ENCODE measurements at places on chromosomes 7 and 10.

GRCh38 chr7:70614237-70615045 lies 517.5 kb upstream of the GALNT17 start:
- peak; percentile 47 for DNase-seq

DNA sequence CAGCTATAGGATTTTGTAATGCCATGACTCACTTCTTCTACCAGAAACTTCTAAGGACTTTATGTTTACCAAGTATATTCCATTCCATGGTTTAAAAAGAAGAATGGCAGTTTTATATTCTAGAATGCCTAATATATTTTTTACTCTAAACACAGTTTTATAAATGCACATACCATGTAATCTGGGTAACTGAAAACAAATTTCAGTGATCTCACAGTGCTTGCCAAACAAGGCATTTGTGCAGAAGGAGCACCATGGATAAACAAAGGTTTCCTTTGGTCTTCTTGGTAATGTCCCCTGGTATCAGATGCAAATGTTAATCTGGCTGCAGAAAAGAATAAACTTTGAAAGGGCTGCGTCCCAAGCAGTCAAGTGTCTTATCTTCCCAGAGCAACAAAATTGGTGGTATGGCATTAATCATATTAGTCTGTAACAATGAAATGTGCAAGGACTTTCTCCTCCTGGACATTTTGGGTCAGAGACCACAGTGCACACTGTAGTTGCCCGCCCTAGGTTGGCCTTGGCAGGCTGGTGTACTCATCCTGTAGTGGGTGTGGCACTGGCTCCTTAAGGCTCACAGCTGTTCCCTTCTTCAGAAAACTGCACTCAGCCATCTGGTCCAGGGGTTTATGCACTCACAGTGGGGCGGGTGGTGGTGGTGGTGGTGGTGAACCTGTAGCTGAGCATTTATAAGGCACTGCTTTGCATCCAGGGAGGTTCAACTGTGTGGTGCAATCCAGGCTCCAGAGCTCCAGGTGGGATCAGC lies 56.7 kb downstream of the LAMB4 start:
- no peak for DNase-seq

DNA sequence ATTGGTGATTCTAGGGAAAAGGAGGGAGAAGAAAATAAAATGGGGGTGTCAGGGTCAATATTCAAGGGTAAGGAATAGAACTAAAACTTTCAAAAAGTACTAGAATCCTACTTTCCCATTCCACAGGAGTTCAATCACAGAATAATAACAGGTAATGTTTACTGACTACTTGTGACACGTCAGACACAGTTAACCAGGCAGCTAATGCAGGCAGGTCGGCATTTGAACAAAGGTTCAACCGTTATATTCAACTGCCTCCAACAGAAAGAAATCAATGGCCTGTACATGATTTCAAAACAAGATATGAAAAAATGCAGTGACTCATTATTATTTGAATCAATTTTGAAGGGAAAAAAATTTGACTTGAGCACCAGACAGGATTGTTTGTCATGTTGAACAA lies 3.1 kb downstream of the ASB15 start:
- no peak for DNase-seq

DNA sequence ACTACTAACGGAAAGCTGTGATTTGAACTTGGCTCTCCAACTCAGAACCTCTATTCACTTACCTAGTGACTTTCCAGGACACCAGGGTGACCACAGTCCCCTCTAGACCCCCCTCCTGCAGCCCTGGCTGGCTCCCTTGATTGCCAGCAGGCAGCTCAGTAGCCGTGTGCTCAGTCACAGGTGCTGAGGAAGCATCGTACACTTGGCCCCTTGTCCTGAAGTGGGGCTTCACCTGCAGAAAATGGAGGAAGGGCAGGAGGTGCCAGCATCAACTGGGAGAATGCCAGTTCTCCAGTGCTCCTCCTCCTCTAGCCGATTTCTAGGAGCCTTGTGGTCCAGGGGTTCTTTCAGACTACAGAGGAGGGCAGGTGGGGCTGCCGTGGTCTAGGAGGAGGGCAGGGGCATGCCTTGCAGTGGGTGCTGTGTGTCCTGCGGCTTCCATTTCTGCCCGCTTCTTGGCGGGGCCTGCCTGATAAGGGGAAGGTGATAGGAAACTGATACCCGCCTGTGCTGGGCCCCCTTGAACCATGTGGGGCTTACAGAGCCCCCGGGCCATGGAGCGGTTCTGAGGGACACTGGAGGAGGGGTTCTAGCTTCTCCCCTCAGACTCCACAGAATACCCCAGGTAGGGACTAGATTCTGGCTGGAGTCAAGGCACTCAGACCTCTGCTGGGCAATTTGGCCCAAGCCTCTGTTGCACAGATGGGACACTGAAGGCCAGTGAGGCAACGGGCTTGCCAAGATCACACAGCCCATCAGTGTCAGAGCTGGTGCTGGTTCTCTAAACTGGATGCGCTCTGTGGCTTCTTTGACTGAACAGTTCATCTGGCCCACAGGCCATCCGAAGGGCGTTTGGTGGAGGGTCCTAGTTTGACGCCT lies 14.0 kb downstream of the FAM241B start:
- DNase-seq: peak; percentile 86

DNA sequence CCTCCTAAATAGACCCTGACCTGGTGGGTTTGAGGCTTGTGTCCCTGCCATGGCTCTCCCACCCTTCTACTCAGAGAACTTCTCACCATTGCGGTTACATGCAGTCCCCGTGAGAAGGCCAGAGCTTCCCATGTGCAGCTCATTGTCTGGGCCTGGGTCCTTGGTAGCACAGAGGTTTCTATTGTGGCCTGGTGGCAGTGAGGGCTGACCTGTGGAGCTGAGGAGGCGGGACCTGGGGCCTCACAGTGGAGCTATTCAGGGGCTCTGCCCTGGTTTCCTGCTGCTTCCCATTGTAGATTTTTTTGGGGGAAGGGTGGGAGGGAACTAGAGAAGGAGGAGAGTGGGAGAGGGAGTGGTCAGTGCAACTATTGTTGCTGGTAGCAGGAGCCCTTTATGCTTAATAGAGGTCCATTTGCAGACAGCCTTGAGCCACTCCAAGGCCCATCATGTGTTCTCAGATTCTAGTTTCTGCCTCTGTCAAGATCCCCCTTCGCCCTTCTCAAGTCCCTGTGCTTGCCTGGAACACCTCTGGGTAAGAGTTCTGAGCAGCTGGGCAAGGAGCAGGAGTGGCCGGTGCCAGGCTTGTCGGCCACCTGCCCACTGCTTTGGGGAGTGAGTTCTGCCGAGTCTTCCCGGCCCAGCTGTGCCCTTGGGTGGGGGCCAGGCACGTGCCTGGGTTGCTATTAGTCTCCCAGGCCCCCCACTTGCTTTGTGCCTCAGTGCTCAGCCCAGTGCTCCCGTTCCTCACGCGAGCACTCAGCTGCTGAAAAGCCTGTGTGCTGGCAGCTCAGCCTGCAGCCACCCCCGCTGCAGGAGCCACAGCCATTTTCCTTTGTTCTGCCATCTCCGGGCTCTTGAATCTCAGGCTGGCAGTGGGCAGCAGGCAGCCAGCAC lies 10.7 kb downstream of the TSPAN14 start:
- DNase-seq: no peak

GRCh38 chr10:44801383-44802327 lies 109.5 kb upstream of the TMEM72 start:
- no peak for DNase-seq

GRCh38 chr10:124074501-124075109 lies 18.8 kb downstream of the CHST15 start:
- DNase-seq: no peak

GRCh38 chr7:99258501-99258900 lies 14.1 kb upstream of the MYH16 start:
- DNase-seq: no peak

GRCh38 chr7:116799916-116800315 lies 62.5 kb upstream of the CAPZA2 start:
- DNase-seq: no peak

DNA sequence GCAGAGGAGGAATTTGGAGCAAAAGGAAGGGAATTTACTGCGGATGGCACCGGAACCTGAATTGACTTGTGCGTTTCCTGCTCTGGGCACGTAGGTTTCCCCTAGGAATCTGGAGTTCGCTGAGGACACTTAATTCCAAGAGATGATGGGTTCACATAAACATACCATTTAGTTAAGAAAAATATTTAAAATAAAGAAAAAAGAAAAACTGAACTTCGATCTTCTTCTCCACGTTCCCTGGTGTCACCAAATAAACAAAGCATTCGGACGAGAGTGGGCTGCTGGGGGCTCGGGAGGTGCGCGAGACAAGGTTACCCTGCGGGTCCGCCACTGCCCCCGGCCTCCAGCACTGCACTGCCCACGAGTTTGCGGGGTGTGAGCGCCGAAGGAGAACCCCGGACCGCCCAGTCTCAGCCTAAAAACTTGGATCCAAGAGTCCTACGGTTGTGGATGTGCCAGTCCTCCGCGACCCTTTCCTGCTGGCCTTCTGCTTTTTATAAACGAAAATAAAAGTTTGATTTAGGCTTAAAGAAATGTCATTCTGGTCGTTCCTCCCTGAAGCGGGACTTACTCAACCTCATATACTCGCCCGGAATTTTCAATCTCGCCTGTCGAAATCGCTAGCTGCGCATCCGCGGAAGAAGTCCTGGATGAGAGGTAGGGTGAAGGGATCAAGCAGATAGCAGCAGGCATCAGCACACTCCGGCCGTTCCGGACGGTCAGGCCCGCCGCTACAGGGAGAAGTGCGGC lies 30.3 kb downstream of the SKIDA1 start:
- no peak for DNase-seq

DNA sequence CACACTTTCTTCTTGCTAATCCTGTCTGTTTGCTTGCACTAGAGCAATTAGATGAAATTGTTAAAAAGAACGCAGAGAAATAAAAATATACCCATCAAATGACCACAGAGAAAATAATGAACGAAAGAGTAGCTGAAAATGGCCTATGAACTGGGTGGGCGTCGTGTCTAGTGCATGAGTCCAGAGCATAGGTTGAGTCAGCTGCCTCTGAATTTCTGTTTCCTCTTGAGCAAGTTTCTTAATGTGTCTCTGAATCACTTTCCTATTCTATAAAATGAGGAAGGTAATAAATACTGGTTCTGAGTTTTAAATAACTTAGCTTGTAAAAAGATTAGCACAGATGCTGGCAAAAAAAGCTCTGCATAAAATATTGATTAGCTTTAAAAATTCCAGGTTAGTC lies 75.0 kb downstream of the POM121L12 start:
- DNase-seq: no peak

DNA sequence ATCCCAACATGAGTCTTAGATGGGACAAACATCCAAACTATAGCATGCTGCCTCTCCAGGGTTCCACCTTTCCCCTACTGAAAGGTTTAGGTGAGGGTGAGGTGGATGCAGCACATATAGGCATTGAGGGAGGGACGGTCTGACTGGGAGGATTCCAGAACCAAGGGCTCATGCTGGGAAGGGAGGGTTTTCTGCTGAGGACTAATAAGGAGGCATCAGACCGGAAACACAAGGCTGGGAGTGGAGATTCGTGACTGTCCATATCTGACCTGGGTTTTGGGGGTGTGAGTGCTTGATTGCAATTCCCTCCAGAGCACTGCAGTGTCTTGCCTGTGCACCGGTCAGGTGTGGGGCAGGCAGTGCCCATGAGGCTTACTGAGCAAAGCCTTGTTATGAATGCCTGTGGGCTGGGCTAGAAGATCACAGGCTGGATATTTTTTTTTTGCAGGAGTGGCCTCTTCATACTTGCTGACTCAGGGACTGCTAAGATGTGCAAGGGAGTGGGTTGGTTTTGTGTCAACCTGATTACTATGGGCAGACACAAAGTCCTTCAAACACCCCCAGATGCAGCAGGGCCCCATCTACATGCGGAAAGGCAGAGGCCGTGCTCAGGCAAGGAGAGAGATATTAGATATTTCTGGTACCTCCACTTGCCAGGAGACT lies 26.7 kb downstream of the DMBT1 start:
- no peak for DNase-seq

All from cerebellum (tissue), 4 donors.